Substantia nigra (tissue), 51 donors: ENCODE measurements at places on chromosomes 7 and 10.

GRCh38 chr7:381211-382042 lies 91.5 kb downstream of the FOXL3 start:
- no peak for DNase-seq

GRCh38 chr7:130959743-130960207 lies 225.8 kb upstream of the KLF14 start:
- no peak for DNase-seq

GRCh38 chr7:101684983-101685330 lies 55.9 kb upstream of the MYL10 start:
- no peak for DNase-seq

GRCh38 chr10:97519342-97519741 lies 20.6 kb downstream of the UBTD1 start:
- no peak for DNase-seq

DNA sequence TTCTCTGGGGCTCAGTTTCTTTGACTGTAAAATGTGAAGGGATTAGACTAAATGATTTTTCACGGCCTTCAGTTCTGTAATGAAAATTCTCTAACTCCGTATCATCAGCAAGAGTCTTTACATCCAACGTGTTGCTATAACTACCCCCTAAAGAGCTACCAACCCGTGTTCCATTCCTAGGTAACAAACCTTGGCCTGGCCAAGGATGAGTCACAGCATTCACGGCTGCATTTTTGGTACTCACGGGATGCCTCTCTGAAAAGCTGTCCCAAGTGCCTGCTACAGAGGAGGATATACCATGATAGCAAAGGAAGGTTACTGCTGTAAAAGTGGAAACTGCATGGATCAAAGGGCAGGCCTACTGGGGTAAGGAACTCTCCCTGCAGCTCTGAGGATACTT lies 5.9 kb downstream of the LRRC4 start:
- no peak for DNase-seq

- DNase-seq, result no peak
Observed at GRCh38 chr10:61992671-61993668, 91.5 kb downstream of the ARID5B start.

- peak; percentile 67 for DNase-seq
Observed at GRCh38 chr10:106705681-106706100, 458.8 kb downstream of the SORCS1 start.

GRCh38 chr10:34137955-34138354 lies 677.1 kb downstream of the PARD3 start:
- no peak for DNase-seq

DNA sequence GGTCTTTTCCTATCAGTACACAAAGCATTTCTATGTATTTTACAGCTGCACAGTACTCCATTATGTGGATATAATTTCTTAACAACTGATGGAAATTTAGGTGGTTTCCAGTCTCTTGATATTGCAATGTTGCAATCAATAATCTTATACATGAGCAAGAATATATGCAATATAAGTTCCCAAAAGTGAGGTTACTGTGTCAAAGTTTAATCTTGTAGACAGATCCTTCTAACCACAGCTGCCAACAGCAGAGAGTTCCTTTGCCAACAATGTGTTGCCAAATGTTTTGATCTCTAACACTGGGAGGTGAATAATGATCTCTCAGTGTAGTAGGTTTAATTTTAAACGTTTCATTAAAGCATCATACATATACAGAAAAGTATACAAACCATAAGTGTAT lies 54.5 kb downstream of the CUL2 start:
- no peak for DNase-seq

- DNase-seq, result no peak
Observed at GRCh38 chr10:52256832-52257691, 57.0 kb upstream of the DKK1 start.

GRCh38 chr10:33706191-33706590 lies 371.7 kb upstream of the NRP1 start:
- DNase-seq, result no peak

DNA sequence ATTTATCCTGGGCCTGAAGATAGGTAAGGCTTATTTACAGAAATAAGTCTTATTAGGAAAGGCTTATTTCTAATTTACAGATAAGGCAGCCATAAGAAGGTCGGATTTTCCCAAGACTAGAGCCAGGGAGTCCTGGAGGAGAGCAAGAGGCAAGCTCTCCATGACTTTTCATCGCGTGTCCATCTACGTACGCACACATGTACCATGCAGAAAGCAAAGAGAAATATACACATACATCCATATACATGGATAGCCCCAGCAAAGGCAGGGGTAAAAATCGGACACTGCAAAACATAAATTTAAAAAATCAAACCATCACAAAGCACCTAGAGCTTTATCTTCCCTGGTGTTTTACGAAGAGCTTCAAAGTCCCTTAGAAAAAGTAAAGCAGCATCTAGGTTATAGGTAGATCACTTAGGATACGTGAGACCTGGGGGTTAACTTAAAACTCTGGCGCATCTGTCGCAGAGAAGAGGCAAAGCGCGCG lies 25.8 kb upstream of the ZRANB1 start:
- no peak for DNase-seq

DNA sequence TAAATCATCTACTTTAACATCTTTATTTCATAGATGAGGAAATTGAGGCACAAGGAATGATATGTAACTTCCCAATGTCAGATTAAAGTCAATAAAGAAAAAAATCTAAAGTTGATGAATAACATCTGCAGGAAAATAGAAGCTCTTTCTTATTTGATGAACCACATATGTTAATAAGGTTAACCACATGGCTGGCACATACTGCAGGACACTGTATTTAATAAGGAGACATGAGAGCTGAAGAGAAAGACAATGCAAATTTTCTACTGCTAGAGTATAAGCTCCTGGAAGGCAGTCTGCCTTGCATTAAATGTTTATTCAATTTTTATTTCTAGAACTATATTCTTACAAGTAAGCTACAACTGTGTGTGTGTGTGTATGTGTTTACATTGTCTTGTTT lies 4.4 kb downstream of the RAB11FIP2 start:
- DNase-seq, result no peak

DNA sequence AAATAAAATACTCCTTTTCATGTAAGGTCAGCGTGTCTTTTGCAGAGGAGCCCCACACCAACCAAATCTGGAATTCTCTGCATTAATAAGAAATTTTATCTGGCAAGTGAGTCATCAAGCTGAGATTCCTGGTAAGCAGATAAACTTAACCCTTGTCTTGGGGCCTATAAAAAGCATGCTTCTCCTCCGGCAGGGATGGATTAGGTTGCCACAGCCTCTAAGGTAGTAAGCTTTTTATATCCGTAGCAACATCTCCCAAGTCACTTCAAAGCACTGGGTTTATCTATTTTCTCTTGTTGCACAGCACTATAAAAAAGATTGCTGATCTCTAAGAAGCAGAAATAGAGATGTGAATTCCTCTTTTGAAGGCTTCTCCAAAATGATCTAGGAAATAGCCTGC lies 202.8 kb upstream of the NOBOX start:
- DNase-seq, result no peak

- DNase-seq, result no peak
Observed at GRCh38 chr10:104824380-104825006, 183.4 kb downstream of the SORCS3 start.

GRCh38 chr10:55426138-55426537 lies 625.1 kb upstream of the PCDH15 start:
- DNase-seq, result no peak

DNA sequence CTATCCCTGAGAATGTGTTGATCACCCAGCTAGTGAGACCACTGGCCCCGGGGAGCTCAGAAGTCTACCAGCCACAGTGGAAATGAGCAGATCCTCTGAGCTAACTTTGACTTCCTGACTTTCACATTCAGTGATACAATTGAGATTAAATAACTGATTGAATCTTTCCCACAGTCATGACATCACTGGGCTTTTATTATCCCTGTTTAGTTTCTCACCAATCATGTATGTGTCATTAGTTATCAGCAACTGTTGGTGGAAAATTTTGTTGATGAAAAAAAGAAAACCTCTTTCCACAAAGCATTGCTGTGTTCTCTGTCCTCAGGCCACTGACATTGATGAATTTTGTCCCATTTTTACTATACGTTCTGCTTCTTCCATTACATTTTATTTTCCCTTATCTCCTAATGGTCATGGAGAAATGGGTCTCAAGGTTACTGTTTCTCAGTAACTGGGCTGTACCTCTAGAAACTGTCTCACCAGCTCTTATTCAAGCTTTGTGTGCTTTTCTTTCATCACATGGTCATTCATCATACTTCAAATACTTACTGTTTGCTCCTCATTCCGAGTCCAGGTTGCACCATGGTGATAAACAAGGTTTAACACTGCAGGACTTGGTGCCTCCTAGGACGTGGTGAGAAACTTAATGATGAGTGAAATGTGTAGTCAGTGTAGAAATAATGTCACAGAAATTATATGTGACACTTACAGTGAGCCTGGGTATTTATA lies 304.7 kb downstream of the CDK14 start:
- no peak for DNase-seq

GRCh38 chr10:77631241-77631640 lies 6.4 kb downstream of the KCNMA1 start:
- DNase-seq, result no peak

DNA sequence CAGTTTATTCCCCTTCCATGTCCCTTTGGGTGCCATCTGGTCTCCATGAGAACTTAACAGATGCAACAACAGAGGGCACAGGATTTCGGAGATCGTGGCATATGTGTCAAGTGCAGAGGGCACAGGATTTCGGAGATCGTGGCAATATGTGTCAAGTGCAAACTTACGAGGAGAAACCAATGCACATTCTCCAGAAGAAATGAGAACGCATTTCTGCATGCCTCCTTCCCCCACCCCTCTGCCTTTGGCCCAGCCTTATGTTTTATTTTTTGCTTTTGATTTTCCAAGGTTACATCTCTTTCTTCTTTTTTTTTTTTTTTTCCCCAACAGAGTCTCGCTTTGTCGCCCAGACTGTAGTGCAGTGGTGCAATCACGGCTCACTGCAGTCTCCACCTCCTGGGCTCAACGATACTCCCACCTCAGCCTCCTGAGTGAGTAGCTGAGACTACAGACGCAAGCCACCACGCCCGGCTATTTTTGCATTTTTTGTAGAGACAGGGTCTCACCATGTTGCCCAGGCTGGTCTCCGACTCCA lies 586 bp upstream of the ANKRD26 start:
- no peak for DNase-seq

DNA sequence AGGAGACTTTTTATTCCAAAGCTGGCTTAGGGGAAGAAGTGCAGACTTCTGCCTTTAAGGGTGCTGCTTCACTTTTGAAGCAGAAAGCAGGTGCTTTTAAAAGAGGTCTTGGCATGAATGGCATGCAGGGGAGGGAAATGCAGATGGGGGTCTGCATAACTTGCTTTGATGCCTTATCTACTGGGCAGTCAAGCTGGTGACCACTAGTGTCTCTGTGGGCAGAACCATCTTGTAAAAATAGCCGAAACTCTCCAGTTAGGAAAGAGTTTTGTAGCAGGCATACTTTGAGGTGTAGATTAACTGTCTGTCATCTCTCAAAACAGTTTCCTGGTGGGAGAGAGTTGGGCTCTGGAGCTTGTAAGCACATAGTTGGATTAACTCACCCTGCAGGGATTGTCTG lies 9.9 kb upstream of the CTNNA3 start:
- no peak for DNase-seq

GRCh38 chr7:30352169-30352568 lies 67.8 kb downstream of the ZNRF2 start:
- DNase-seq, result no peak

- no peak for DNase-seq
Observed at GRCh38 chr7:99504281-99504602, 220 bp upstream of the ZKSCAN5 start.

DNA sequence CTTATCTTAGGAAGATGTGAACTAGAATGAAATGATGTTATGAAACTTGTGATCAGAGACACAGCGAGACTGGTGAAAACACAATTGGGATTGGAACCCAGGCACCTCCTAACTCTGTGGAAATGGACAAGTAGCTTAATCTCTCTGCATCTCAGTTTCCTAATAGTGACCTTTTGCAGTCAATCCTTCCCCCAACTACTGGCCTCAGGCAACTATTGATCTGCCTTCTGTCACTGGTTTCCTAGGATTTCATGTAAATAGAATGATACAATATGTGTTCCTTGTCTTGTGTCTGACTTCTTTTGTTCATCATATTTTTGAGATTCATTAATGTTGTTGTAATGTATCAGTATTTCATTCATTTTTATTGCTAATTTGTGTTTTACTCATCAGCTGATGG lies 341.7 kb downstream of the REEP3 start:
- DNase-seq, result no peak

DNA sequence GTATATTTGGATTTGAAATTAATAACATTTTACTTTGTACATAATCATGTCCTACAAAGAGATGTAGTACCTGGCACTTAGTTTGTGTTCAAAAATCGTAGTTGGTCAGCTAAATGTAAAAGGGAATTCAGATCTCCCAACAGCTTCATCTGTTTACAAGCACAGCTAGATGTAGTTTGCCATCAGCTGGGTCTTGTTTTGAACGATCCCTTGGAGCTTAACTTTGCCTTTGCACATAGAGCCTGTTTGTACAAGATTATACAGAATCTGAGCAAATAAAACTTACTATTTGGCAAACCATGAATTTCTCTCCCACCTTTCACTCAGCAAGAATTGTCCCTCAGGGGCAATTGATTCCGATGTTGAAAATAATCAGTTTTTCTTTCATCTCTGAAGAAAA lies 36.1 kb upstream of the ADD3 start:
- no peak for DNase-seq

DNA sequence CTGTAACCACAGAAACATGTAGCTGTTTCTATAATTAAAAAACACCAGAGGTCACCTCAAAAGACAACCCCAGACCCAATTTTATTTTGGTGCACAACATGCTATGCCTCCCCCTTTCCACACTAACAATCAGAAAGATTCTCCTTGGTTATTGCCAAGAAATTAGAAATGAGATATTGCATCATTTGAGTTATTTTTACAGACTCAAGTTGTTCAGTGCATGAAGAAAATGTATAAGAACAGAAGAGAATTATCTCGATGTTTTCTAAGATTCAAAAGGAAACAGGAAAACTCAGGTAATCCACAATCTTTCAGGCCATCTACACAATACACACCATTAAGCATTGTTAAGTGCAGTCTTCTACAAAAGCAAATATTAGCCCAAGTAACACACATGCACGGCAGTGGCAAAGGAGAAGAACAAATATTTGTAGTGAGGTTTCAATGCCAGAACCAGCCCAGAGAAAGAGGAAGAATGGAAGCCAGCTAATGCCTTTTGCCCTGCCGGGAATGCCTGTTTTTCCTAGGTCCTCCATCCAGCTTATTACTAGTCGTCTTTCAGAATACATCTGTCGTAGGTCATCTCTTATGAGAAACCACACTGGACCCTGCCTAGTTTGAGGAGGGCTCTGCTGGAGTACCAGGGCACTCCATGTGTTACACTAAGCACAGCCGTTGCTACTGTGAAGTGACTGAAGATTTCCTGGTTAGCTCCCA lies 67.6 kb upstream of the C1GALT1 start:
- DNase-seq, result no peak
